Cardiac muscle cell (in vitro differentiated cells and primary cell): ENCODE measurements at places on chromosomes 4 and X. TPM values are rescaled to one million over a fixed set of nuclear protein-coding genes. Genes with fewer than 3 reads are reported as not detected.
A peak's percentile ranks its signal among the peaks of the same experiment; 100 is the strongest.

DNA sequence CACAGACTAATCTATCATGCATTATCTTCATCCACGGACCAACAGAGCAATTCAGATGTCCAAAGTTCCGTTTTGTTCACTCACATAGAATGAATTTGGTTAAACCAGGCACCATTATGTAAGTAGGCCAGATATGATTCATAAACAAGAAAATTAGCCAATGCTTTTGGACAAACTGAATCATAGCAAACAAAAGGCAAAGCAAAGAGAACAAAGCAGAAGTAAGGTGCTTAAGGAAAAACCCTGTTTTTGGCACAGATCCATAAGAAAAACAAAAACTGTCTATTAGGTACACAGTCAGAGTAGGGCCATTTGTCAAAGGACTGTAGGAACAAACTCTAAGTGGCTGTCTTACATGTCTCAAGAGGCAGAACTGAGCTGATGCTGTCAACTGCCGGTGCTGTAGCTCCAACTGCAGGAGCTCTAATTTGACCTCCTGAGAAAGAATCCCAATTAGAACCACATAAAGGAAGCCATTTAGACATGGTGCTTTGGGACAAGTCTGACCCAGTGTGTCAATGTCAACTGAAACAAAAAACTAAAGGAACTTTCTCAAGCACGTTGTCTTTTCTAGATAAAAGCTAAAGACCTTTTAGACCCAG, 146.7 kb downstream of the COL25A1 start:
- no peaks in the 10 kb centered on the region for H3K36me3 ChIP-seq
- H3K4me1 ChIP-seq = peaks cover 3% of the 10 kb centered on the region
- H3K27me3 ChIP-seq = no peaks in the 10 kb centered on the region
- no peak overlapping the region for H3K27ac ChIP-seq
- H3K4me3 ChIP-seq = no peak overlapping the region
- DNase-seq = no peak

DNA sequence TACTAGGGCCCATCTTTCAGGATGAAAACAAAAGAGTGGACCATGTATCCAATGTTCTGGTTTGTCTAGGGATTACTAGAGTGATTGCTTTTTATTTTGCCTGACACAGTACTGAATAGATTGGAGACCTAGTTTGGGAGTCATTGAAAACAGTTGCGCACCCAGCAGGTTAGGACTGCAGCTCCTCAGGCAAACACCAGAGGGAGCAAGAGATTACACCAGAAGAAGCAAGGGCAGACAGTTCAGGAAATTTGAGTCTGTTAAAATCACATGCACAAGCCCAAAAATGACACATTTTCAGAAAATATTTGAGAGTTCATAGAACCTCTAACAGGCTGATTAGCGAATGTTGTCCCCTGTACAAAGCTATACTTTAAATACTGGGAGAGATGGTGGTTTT, 55.6 kb downstream of the CYLC1 start:
- DNase-seq = no peak
- no peaks in the 10 kb centered on the region for H3K4me1 ChIP-seq
- no peak overlapping the region for H3K4me3 ChIP-seq
- no peaks in the 10 kb centered on the region for H3K27me3 ChIP-seq
- H3K36me3 ChIP-seq = no peaks in the 10 kb centered on the region
- H3K27ac ChIP-seq = no peak overlapping the region

DNA sequence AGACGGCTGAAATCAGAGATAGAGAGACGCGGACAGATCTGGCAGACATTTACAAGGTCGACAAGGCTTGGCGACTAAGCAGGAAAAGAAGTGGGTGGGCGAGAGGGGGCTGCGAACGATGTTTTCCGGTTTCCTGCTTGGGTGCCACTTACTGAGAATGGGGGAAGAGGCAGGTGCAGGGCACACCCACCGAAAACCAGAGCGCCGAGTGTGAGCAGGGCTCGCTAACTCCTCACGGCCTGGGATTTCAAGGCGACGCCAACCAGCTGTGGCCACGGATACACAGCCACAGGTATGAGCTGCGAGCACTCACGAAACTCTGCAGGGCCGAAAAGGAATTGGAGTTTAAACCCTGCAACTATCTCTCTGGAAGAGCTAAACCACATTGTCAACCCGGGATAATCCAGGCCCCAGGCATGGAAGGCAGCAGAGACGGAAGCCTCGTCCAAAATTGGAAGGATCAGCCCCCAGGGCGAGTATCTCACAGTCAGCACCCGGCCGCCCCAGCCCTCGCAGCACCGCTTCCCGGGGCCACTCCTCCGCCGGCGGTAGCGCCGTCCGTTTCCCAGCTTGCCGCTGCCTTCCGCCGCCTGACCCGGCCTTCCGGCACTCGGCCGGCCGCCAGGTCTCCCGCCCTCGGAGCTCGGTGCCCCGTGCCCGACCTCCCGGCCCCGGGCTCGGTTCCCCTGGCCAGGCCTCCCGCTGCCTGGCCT, 778 bp downstream of the CASP3 start:
- DNase-seq = peak; percentile 74
- peak overlapping the region; percentile 97 for H3K4me3 ChIP-seq
- H3K36me3 ChIP-seq = no peaks in the 10 kb centered on the region

GRCh38 chrX:118675326-118675965, 52.0 kb upstream of the IL13RA1 start:
- no peak overlapping the region for H3K27ac ChIP-seq
- H3K36me3 ChIP-seq = no peaks in the 10 kb centered on the region
- H3K4me3 ChIP-seq = no peak overlapping the region
- no peak for DNase-seq
- H3K27me3 ChIP-seq = no peaks in the 10 kb centered on the region
- H3K4me1 ChIP-seq = no peaks in the 10 kb centered on the region

GRCh38 chrX:142036116-142036515, 132.4 kb downstream of the MAGEC1 start:
- no peaks in the 10 kb centered on the region for H3K27me3 ChIP-seq
- H3K36me3 ChIP-seq = no peaks in the 10 kb centered on the region
- no peak overlapping the region for H3K4me3 ChIP-seq
- no peak for DNase-seq

PLXNA3 gene
- 13.6 and 13.7 TPM in 2 replicates for total RNA-seq

DNA sequence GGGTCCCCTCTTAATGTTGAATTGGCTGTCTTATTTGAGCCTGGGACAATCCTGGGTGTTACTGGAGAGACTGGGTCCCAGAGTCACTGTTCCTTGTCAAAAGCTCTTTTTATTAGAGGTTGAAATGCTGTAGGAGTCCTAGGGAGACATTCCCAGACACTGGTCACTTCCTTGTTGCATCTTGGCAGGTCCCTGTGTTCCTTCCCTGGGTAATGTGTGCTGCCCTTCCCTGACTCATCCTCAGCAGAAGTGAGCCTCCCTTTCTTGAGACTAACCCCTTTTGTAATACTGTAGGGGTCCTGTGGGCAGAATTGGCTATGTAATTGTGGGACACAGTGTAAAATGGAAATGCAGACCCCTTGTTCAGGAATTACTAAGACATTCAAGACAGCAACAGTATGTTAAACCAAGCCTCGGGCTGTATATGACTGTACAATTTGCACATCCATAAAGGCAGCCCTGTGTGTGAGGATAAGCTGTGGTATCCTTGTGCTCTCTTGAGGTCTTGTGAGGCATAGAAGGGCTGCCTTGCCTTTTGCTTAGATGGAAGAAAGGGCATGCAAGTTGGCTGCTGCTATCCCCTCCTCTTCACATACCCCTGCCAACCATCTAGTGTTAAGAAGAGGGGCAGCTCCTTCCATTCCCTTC, 53.5 kb downstream of the DCLK2 start:
- H3K27ac ChIP-seq = no peak overlapping the region
- no peaks in the 10 kb centered on the region for H3K36me3 ChIP-seq
- no peaks in the 10 kb centered on the region for H3K4me1 ChIP-seq
- no peak overlapping the region for H3K4me3 ChIP-seq
- H3K27me3 ChIP-seq = no peaks in the 10 kb centered on the region
- no peak for DNase-seq

CHRDL1 gene
- total RNA-seq = 0.63 and 0.74 TPM in 2 replicates

ANXA3 gene
- 18.7 and 38.1 TPM in 2 replicates for total RNA-seq
